Fibroblast of skin of abdomen (primary cell): ENCODE measurements at places on chromosomes 5 and 9.

GRCh38 chr9:137354845-137355760 is 53.0 kb upstream of the NRARP start:
- no peak for DNase-seq

- DNase-seq = no peak
These were observed 83.7 kb downstream of the TMEM215 start for GRCh38 chr9:32867026-32867425.

DNA sequence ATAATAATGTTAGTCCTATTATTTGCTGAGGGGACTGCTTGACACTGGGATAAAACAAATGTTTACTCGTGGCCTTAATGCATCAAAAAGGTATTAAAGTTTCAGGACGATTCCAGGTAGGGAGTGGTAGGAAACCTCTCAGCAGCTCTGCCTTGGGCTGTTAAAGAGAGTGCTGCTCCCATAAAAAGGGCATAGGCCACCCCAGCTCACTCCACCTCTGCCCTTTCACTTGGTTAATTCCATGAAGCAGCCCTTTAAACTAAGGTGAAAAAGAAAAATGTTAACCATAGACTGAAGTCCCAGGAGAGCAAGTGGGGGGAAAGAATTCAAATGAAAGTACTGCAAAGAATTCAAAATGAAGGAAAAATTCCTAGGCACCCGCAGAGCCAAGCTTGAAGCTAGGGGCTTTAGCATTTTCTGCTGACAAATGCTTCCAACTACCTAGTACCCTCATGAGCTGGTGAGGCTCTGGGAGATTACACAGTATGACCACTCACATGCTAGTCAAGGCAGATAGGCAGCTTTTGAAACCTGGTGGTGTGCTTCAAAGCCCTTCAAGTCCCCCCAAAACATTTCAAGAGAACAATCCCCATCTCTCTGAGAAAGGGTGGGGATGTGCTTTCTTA is 8.5 kb downstream of the KLF9 start:
- peak; percentile 25 for DNase-seq

- DNase-seq = no peak
These were observed 127.7 kb upstream of the SHB start for GRCh38 chr9:38196714-38197113.
